ENCODE measurements at places on chromosomes 6 and 20. TPM values are rescaled to one million over a fixed set of nuclear protein-coding genes. Genes with fewer than 3 reads are reported as not detected.

Gene HLA-DRB1
- 24.7 TPM for total RNA-seq

Gene TUBB1
- total RNA-seq = not detected

Gene BEND6
- not detected for total RNA-seq

GRCh38 chr6:16267428-16268263 is 29.3 kb downstream of the GMPR start:
- DNase-seq = no peak

DNA sequence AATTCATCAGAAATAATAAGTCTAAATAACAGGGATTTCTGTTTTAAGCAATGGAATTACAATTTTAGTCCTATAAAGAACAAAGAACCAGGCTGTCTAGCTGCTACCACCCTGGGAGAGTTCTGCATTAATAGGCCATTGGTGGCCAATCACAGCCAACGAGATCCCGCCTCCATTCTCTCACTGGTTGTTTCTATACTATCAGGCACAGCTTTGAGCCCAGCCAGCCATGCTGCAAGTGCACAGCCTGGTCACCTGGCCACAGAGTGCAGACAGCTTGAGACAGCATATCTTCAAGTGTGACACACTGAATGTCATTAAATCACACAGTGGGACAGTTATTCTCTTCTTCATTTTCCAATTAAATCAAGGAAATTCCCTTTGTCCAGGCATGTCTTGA is 16.1 kb upstream of the RAB22A start:
- no peak for DNase-seq

DNA sequence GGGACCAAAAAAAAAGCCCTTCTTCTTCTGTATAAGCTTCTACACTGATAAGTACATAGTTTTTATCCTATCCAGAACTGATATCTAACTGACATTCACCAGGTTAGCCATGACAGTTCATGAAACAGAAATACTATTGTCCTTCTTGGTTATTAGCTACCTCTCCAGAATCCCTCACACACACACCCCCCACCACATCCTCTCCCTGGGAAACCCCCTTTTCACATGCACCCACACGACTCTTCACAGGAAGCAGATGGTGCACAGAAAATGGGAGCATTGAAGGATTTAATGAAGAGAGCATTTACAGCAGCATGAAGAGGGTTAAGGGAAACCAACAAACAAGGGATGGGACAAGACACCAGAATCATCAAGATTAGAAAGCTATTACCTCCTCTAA is 88.9 kb downstream of the FHL5 start:
- no peak for DNase-seq

DNA sequence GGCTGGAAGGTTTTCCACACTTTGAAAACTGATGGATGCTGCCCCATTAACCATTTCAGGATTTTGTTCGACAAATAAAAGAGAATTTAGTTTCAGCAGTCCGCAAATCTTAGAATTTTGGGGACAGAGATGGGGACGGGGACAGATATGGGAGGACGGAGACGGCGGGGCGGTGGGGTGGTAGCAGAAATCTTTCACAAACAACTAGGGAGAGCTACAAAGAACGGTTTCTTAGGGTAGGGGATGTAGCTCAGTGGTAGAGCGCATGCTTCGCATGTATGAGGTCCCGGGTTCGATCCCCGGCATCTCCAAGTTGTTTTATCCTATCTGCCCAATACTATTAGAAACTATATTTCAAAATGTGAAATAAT is 15.1 kb downstream of the HMGN4 start:
- peak; percentile 58 for DNase-seq

- DNase-seq = peak; percentile 5
These were observed 6.2 kb upstream of the ZNF311 start for GRCh38 chr6:29011276-29011734.

DNA sequence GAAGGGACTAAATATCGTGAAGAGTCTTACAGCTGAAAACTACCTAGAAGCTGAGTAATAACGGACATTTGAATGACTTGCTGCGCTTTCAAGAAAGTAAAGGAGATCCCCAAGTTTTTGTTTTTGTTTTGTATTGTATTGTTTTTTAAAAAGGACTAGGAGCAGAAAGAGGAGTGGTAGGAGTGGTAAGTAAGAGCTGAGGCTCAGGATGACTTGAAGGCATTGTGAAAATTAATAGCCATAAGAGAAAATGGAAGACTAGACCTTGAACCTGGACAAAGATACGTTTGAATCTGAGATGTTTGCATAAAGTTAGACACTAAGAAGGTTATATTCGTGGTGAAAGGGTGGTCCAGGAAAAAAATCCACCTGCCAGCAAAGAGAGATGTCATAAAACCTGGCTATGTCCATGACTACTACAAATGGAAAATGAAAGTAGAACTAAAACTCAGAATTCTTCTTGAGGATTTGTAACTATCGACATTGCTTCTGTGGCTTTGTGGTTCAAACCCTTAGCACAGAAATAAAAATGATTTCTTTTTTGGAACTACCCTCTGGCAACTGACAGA is 824.8 kb upstream of the FLRT3 start:
- DNase-seq = no peak

DNA sequence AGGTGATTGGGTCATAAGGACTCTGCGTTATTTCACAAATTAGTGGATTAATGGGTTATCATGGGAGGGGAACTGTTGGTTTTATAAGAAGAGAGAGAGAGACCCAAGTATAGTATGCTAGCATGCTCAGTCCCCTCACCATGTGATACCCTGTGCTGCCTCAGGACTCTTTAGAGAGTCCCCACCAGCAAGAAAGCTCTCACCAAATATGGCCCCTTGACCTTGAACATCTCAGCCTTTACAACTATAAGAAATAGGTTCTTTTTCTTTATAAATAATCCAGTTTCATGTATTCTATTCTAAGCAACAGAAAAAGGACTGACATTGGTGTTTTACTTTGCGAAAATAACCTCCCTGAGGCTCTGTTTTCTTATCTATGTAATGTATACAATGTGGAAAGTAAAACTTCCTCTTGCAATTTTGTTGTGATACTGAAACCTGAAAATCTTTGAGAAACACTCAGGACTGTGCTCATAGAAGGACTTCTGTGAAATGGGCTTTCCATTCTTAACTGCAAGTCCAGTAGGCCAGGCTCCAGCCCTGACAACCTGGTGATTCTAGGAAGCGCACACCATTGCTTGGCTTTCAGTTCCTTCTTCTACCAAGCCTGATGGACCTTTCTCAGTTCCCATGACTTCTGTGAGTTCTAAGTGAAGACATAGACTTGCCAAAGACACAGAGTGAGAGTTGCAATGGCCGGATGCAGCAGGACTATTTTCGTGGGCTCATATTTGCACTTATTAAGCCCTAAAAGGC is 21.9 kb downstream of the SIRPD start:
- DNase-seq = no peak

GRCh38 chr6:5729080-5729434 is 277.7 kb downstream of the NRN1 start:
- DNase-seq = no peak

DNA sequence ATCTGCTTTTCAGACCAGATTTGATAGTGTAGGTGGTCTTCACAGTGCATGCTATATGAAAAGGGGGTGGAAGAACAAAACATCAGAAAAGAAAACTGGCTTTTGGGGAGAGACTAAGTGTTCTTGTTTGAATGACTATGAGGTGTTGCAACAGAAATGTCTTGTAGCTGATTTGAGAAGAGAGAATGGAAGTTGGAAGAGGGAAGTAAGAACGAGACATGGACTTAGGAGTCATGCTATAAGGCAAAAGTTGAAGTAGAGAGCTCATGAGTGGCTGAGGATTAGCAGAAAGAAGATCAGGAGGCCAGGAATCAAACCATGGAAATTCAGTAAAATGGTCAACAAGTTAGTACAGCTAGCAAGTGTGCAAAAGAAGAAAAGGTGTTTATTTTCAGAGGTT is 32.1 kb downstream of the FNDC1 start:
- no peak for DNase-seq

DNA sequence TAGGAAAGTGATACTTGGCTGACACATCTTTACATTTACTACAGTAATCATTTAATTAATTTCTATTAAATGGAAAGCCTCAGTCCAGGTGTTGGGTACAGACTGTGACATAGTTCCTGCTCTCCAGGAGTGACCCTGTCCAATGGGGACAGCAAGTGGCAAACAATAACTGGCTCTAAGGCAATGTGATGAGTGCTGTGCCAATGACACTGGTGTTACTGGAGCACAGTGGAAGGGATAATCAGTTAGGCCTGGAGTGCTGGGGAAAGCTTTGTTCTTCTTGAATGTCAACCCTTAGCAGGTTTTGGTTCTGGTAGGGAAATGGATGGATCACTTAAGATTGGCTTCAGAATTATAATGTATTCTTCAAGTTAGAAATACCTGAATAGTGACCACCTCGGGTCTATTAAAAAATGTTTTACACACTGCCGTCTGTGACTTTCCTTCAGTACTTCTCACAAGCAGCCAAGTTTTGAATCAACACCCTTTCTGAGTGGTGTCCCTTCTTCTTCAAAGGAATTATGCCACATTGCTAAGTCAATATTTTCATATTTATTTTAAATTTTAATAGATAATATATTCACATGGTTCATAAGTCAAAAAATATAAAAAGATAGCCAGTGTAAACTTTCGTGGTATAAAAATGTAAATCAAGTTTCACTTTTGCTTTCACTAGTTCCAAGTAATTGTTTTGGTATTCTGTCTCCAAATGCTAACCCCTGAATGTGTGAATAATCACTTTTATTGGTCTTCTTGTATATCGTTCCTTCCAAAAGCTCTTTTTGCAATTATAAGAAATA is 9.6 kb downstream of the CMTR1 start:
- DNase-seq = no peak

DNA sequence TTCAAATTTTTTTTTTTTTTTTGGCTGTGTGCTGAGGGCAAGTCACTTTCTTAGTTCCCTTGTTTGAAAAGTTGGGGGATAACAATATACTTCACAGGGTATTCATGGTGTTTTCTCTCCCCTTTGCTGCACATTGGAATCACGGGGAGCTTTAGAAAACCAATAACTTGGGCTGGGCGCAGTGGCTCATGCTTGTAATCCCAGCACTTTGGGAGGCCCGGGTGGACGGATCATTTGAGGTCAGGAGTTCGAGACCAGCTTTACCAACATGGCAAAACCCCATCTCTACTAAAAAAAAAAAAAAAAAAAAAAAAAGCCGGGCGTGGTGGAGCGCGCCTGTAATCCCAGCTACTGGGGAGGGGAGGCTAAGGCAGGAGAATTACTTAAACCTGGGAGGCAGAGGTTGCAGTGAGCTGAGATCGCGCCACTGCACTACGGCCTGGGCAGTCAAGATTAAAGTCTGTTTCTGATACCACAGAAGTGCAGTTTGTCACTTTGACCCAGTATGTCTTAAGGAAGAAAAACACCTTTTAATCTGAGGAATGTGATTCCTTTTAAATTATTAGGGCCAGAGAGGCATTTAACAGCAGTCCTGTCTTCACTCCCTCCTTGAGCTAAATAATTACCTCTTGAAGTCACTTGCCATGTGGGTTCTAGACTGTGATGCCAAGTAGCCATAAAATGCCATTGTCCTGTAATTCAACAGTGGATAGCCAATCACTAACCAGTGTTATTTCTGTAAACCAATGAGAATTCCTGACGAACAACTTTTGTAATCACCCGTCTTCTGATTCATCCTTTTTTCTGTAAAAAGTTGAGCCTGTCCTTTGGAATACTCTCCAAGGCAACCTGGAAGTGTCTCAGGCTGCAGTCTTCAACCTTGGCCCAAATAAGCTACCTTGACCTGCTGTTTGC is 16.1 kb downstream of the SRSF3 start:
- no peak for DNase-seq

DNA sequence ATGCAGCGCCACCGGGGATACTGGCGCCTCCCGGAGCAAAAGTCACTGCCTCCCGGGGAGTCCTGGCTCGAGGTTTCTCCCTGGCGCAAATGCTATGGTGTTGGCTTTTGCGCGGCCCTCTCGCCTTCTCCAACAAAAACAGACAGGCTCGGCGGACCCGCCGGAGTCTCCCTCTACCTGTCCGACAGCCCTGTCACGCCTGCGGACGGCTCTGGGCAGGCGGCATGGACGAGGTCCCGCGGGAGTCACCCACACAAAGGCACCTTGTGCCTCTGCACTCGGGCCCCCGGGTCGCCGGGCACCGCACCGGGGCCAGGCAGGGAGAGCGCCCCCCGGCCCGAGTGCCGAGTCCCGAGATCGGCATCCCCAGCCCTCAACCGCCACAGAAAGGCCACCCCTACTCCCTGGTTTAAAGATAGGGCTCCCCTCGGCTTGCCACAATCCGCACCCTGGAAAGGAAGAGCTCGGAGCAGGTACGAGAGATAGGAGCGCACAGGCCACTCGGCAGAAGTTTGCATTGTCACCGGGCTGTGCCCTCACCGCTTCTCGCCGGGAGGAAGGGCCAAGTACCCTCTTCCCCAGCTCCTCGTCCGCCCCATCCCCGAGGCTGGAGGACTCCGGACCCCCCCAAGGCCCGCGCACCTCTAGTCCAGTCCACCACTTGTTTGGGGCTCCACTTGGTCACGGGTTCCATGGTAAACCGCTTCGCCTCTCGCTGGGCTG is 903 bp downstream of the CNKSR3 start:
- no peak for DNase-seq

- DNase-seq = no peak
These were observed 8.8 kb upstream of the PIM1 start for GRCh38 chr6:37160922-37161778.

GRCh38 chr6:145225500-145225899 is 509.8 kb downstream of the EPM2A start:
- DNase-seq = no peak

GRCh38 chr6:3237761-3238662 is 10.6 kb upstream of the TUBB2B start:
- DNase-seq = no peak

DNA sequence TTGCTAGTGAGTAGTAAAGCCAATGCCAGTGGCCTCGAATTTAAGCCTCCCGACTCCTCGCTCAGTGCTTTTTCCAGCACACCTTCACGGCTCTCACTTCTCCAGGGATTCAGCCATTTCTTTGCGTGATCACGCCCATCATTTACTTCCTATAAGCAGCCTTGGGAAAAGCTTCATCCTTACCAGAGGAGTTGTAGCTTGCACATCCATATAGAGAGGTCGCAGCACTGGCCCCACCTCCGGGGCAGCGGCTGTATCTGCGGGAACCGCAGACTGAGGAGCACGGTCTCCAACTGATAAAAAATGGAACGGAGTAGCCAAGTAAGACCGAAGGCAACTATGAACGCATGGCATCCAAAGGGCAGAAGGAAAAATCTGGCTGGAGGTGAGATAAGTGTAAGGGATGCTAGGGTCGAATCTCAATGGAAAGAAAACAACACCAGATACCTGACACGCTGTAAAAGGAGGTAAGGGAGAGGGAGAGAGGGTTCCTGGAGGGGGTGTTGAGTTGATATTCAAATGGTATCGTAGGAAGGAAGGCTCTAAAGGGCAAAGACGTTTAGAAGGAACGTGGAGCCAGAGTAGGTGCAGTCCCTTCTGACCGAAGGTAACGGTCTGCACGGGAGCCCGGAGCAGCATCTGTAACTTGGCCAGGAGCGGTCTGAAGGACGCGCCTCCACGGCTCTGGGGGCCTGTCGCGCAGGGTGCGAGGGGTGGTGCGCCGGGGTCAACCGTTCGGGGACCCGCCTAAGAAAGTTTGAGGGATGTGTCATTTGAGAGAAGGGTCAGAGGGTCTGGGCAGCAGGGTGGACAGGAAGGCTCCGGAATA is 640 bp downstream of the NFS1 start:
- no peak for DNase-seq

- no peak for DNase-seq
These were observed 14.8 kb downstream of the IGF2R start for GRCh38 chr6:159983641-159984080.
